ENCODE measurements at places on chromosomes 2 and 18.

- DNase-seq: no peak
These were observed 136.5 kb downstream of the TXNL1 start for GRCh38 chr18:56501896-56502295.

- no peak for DNase-seq
These were observed 2.3 kb downstream of the KLHL41 start for GRCh38 chr2:169511818-169512217.

- no peak for DNase-seq
These were observed 85.3 kb upstream of the RANBP2 start for GRCh38 chr2:108634011-108634410.

DNA sequence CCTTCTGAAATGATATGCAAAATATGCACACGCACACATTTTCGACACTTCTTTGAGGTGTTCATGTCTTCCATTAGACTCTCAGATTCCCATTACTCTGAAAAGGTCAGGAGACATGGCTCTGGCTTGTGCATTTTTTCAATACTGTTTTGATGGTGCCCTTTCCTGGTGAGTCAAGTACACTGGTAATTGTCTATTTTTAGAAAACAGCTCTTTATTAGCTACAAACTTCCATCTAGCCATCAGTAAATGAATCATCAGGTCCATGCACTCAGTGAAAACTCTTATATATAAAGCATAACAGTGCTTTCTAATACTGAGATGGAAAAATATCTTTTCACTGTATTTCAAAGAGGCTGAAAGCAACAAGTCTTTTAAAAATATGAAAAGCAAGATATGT is 194.9 kb downstream of the GALNT1 start:
- DNase-seq: no peak

DNA sequence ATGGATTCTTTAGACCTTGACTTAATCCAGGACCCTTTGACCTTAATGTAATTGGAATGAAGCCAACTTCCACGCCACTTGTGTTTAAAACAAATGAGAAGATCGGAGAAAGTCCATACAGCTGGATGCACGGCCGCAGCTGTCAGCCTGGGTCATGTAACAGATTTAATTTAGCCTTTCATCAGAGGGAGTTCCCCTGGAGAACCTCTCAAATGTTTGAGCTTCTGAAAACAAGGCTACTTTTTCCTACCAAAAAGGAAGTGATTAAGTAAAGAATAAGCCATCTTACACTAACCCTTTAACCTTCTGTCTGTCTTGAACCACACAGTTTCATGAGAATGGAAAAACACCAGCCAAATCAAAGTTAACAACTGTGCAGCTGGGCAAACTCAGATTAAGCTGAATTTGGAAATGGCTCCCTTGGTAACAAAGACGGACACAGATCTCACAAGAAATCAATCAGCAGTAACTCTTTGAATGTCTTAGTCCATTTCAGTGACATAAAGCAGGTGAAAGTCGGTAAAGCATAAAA is 103.6 kb downstream of the DOCK10 start:
- no peak for DNase-seq

DNA sequence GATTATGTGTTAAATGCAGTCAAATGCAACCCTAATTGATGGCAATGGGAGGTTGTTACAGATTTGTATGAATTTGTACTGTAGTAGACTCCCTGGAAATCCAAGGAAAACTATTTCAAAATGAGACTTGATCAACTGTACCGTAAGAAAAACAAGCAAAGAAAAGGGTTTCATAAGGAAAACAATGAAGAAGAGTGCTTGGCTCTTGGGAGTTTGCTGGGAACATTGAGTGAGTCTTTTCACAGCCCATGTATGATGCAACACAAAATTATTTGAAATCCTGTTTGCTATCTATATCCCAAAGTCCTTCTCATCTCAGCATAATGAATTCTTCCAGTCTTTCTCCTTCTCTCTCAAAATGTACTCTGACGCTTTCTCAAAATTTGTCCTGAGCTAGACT is 67.0 kb upstream of the OSR1 start:
- no peak for DNase-seq

- peak; percentile 72 for DNase-seq
These were observed at the start of gene GCKR for GRCh38 chr2:27496357-27497287. TSS of gene GCKR (plus strand) at chr2:27496839. CDS start at chr2:27496905, 66 bp downstream.

GRCh38 chr2:367246-367645 is 79.4 kb upstream of the ALKAL2 start:
- peak; percentile 49 for DNase-seq

DNA sequence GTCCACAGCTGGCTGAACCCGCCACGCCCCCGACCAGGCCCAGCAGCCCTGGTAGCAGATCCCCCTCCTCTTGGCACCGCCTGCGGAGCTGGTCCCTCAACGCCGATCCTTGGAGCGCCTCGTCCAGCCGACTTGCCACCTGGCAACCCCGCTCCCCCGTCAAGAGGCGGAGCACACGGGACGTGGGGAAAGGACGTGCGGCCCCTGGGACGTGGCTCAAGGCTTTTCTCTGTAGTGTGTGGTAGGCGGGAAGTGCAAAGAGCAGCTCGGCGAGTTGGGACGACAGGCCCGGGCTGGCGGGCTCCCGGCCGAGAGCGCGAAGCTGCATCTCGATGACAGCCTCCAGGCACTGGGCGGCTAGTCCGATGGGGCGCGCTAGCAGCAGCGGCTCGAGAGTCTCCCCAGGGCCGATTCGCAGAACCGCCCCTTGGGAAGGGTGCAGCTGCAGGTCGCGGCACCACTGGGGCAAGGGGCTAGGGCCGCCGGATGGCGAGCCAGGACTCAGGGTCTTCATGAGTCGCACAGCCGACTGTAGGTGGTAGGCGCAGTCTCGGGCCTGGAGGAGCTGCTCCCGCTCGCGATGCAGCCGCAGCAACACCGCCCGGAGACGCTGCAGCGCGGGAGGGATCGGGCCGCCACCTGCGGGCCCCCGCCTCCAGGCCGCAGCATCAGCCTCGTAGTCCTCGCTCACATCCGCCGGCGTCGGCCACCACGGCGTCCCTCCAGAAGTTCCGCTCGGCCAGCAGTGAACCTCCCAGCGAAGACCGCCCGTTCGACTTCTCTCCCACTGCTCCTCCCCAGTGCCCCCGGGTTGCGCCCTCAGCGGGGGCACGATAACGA is 617 bp downstream of the CCDC142 start:
- DNase-seq: no peak

GRCh38 chr18:14939141-14939540 is 191.2 kb downstream of the ANKRD30B start:
- DNase-seq: no peak

DNA sequence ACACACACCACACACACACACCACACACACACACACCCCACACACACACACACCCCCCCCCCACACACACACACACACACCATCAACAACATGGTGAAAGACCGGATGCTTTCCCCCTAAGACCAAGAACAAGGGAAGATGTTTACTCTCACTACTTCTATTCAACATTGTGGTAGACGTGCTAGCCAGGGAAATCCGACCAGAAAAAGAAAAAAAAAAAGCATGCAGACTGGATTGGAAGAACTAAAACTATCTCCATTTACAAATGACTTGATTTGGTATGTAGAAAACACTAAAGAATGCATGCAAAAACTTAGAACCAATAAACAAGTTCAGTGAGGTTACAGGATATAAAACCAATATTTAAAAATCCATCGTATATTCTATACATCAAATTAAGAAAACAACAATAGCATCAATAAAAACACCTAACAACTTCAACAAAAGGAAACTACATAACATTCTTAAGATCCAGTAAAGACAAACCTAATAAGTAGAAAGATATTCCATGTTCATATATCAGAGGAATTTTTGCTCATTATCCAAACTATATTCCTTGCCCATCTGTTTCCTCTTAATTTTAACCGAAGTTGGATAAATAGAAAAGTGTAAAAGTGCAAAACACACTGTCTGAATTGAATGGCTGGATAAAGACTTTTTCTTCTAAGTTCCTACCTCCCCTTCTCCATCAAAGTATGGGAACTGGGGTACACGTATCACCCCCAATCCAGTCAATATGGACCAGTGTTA is 51.5 kb upstream of the RNU4ATAC start:
- no peak for DNase-seq

DNA sequence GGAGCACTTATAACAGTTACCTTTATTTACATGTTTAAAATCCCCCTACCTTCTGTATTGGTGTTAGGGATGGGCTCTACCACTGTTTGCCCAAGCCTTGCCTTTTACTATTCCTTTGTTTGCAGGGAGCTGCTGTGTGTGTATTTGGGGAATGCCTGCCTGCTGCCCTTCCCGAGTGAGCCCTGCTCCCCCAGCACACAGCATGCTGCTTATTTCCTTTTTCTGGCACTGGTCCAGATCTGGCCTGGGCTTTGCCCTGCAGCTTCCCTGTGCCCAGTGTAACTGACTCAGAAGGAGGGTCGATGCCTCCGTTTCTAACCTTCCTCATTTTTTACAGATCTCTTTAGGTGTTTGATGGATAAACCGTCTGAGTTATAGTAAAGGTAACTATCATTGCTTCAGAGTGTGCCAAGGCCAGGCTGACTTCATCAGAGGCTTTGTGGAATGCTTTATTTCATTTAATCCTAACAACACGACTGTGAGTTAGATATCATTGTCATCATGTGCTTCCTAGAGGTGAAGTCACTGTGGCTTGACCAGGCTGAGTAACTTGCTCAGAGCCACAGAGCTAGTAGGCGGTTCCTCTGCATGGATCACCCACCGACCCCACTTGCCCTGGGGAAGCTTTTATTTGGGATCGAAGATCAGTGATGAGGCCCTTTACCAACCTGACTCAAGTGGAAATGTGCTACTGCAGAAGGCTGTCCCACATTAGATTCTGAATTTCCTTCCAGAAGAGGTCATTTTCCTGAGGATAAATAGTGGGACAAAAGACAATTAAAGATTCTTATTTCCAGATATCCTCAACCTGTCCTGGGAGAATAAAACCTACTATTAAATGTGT is 238.8 kb downstream of the ZNF407 start:
- DNase-seq: peak; percentile 44

GRCh38 chr18:10748641-10749040 is 222.8 kb downstream of the NAPG start:
- no peak for DNase-seq

- DNase-seq: peak; percentile 13
These were observed 254.8 kb downstream of the TGIF1 start for GRCh38 chr18:3704556-3705344.

- no peak for DNase-seq
These were observed 877 bp upstream of the BCL2L11 start for GRCh38 chr2:111119822-111120252.

- no peak for DNase-seq
These were observed 1355.1 kb upstream of the ZEB2 start for GRCh38 chr2:145875016-145875415.

- DNase-seq: no peak
These were observed 20.3 kb upstream of the FOXI3 start for GRCh38 chr2:88472811-88473210.

DNA sequence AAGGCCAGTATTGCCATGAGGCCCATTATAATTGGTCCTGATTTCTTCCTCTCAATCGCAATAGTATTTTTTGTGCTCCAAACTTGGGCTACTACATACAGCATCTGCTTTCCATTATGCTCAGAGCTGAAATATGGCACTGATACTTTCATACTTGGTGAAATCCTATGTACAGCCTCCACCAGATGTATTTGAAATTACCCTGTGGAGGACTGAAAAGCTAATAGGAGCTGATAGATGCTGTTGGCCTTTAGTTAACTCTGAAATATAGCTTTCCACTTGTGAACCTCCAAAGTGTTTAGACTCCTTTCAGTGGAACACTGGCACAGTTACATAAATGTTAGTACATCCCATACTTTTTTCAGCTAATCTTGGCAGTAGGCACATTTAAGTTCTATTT is 205.7 kb downstream of the NEDD4L start:
- DNase-seq: no peak

- no peak for DNase-seq
These were observed 9.1 kb downstream of the ATF2 start for GRCh38 chr2:175158894-175159293.

DNA sequence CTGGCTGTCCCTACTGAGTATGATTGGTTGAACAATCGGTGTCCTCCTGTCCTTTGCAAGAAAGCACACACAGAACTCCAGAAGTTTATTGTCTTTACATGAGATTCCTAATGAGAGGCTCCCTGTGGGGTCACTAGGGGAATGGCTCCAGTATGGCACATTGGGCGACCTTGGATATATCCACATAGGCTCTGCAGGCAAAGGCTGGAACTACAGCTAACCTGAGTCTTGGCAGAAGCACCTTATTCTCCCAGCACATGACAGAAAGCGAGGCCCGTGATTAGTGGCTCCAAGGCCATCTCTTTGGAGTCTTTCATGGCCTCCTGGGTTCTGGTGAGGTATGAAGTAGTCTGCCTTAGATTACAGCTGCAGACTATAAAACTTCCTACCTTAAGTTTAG is 49.0 kb downstream of the ZDBF2 start:
- no peak for DNase-seq

GRCh38 chr2:129758784-129759471 is 220.5 kb upstream of the RAB6C start:
- no peak for DNase-seq

DNA sequence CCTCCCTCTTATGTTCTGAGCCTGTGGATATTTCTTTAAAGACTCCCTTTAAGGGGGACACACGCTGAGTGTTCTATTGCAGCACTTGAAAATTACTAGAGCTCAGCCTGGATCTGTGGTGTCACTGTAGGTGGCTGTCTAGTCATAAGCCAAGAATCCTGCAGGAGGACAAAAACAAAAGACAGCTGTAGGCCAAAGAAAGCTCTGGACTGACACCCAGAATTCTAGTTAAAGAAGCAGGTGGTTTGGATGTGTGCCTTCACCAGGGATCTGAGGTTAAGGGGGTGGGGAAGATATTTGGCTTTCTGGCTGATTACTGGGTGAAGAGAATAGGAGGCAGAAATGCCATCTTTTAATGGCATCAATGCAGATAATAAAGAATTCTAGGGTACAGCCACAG is 842.5 kb upstream of the NXPH2 start:
- DNase-seq: no peak

DNA sequence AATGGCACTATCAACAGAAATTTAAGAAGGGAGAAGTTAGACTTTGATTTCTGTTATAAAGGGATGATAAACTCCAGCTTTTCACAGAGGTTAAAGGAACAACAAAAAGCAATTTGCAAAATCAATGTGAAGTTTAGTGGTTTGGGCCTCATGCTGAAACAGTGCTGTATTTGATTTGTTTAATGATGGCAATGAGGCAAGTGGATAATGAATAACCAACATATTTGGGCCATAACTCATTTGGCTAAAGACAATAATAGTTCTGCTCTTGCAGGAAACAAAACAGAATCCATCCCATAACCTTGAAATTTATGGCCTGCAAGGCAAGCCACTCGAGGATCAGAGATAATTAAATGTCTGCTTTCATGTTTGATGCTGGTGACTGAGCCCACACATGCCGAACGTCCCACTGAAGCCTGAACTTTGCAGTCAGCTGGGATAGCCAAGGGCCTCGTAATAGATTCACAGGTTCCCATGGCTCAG is 56.5 kb downstream of the TPGS2 start:
- no peak for DNase-seq

- no peak for DNase-seq
These were observed 56.9 kb downstream of the RDH14 start for GRCh38 chr2:18503376-18504228.

DNA sequence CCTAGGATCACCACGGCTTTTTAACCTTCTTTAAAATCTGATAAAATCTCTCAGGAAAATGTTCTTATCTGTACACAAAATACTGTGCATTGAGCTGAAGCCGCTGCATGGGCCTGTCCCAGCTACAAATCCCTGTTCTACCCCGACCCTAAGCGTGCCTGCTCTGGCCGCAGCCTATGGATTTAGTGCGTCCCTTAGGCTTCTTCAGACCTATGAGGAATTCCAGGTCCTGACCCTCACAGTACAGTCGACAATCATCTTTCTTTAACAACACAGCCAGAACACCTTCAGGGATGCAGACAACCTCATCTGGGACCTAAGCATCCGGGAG is 477 bp upstream of the WDCP start:
- DNase-seq: no peak

Measured in Daoy (cell line).